Fibroblast of upper back skin (primary cell): ENCODE measurements at places on chromosomes 12 and 14.

DNA sequence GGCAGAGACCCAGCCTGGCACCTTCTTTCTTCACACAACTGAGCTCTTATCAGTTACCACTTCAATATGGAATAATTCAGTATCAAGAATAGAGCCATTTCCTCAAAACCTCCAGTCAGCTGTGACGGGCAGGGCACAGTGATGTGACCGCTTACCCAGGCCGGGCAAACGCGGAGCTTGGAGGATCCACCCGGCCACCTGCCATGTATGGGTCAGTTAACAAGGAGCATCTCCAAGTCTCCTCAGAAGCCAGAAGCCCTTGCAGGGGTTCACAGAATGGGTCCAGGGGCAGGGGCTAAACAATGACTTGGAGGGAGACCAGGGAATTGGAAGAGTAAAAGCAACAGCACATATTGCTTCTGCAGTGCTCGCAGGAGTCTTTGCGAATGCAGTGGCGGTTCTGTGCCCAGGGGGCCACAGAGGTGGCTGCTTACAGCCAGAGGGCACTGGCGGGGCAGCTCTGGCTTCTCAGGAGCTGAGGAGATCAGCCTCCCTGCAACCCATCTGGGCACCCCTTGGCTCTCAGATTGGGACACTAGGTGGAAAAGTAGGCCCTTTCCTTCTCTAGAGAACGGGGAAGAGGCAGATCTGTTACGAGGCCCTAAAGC lies 162.3 kb downstream of the CALM1 start:
- DNase-seq, result no peak

- DNase-seq, result peak; percentile 98
Measured at GRCh38 chr12:80778005-80778541, 61.4 kb downstream of the MYF5 start.

DNA sequence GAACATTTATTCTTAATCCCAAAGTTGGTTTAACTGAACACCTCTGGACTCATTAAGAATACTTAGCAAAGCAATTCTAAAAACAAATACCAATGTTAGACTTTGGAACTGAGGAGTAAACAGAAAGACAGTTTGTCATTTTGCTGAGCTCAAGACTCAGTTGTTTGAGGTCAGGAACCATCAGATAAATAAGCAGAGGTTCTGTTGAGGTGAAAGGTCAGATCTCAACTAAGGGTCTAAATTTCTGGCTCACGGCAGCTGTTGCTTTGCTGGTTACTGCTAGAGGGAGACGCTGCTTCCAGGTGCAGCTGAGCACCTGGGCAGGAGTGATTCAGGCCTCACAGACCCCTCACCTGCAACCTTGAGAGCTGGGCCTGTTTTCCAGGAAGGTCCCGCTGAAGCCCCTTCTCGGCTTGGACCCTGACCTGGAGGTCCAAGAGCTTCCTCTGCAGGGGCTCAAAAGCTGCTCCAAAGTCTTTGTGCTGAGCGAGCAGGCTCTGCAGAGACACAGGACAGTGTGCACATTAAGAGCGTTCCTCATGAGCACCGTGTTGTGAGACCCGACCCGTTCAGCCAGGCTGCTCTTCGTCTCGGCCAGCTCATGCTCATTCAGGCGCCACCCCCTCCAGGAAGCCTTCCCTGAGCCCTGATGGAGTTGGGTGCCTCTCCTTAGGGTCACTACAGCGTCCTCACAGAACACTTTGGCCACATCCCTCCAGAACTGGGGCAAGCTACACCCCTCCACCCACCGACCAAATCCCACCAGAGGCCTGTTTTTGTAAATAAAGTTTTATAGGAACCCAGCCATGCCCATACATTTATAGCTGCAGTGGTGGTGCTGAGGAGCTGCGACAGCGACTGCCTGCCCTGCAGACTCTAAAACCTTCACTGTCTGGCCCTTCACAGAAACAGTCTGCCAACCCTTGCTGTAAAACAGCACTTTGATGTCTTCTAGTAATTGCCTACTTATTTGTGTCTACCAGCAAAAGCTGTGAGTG lies 72.0 kb downstream of the SYNE3 start:
- DNase-seq, result no peak

DNA sequence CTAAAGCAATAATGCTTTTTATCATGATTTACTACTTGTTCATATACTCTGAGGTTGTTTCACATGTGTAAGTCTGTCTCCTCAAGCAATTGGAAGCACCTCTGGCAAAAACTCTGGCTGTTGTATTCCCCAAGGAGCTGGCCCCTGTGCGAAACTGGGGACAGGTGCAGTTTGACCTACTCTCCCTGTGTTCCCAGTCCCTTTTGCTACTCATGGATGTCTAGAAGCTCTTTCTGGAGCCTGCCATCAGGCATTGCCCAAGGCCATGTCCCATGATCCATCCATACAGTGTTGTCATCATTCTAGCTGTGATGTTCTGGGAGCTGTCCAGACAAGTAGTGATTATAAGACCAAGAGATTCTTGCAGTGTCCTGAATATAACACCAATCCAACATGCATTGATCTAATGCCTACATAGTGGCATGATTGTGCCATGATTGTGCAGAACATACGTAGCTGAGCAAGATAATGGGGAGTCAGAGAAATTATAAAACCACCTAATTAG lies 14.9 kb downstream of the AKAP6 start:
- no peak for DNase-seq

DNA sequence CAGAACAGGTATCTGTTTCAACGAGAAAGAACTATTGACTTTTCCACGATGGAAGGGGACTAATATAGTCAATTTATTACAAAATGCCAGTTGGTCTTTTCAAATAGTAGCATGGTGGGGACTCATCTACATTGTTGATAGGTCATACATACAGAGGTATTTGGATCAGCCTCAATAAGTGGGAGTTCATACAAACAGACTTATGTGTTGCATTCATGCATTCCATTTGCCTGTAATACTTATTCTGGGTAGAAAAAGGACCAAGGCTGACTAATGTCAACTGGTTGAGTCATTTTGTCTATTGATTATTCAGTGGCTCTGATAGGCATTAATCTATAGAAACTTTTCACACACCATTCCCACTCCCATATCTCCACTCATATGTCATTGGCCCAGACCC lies 41.5 kb upstream of the GLIPR1 start:
- peak; percentile 27 for DNase-seq

DNA sequence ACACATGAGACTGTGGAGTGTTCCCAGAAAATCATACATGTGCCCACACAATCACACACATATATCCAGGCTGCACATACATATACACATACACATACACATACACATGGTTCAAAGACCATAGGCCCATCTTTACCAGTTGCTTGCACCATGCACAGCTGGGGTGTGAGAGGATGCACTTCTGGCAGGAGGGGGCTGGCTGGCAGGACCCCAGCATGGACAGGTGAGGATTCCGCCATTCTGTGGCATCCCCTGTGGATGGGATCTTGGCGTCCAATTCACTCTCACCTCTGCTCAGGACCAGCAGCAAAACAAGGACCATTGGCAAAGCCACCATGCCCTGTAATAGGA lies 7.0 kb downstream of the ITGB7 start:
- no peak for DNase-seq

GRCh38 chr14:69300601-69301221 lies 40.8 kb downstream of the GALNT16 start:
- no peak for DNase-seq

GRCh38 chr12:92489781-92490180 lies 213.0 kb upstream of the PLEKHG7 start:
- no peak for DNase-seq

- DNase-seq, result peak; percentile 42
Measured at GRCh38 chr12:67457778-67458665, 188.9 kb downstream of the CAND1 start.

DNA sequence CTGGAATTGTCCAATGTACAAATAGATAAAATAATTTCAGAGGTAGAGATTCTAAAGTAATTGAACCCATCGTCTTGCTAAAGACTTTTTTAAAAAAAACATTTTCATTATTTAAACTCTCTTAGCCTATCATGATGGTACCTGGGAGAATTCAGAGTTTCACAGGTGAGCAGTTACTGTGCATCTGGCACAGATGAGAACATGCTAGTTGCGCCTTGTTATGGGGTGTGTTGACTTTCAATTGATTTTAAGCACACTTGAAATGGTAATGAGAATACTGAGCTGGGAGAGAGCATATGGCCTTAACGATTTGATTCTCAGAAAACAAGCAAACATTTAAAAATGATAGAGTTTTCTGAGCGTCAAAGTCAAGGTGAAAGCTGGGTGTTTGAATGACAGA lies 66.6 kb downstream of the FLRT2 start:
- DNase-seq, result no peak

DNA sequence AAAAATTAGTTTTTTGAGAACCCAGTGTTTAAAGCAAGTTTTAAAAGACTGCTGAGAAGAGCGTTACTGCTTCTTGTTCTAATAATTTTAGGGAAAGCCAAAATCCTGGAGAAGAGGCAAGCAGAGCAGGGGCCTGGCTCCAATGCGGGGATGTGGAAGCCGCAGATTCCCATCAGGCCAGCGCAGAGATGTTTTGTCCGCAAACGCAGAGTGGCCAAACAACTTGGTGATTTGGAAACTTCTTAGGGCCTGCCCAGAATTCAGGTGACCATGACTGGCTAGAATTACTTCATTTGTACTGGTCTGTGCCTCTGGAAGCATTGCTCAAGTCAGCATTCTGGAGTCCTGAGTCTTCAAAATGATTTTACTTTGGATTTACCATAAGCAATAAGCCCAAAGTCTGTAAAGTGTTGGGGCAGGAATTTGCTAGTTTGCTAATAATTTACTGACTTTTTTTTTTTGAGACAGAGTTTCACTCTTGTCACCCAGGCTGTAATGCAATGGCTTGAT lies 208.4 kb downstream of the PPM1H start:
- no peak for DNase-seq

GRCh38 chr14:69484444-69485314 lies at the start of gene PLEKHD1:
PLEKHD1 (plus strand) TSS chr14:69484728; CDS start chr14:69484966, 238 bp downstream.
- DNase-seq, result no peak

DNA sequence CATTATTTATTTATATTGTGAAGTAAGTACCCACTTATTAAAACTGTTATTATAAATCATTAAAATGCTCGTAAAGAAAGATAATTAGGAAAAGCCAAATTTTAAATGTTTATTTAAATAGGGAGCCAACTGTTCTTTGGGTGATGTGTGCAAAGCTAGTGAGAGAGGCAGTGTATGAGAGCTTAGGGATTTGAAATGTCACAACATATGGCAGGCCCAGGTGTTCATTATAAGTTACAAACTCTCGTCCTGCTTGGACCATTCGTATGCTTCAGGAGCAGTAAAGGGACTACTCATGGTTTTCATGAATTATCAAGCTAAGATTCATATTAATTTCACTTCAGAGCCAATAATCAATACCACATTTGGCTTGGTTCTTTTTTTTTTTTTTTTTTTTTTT lies 154.5 kb downstream of the TGFB3 start:
- no peak for DNase-seq

GRCh38 chr14:32698831-32699230 lies 239.8 kb upstream of the NPAS3 start:
- peak; percentile 65 for DNase-seq

DNA sequence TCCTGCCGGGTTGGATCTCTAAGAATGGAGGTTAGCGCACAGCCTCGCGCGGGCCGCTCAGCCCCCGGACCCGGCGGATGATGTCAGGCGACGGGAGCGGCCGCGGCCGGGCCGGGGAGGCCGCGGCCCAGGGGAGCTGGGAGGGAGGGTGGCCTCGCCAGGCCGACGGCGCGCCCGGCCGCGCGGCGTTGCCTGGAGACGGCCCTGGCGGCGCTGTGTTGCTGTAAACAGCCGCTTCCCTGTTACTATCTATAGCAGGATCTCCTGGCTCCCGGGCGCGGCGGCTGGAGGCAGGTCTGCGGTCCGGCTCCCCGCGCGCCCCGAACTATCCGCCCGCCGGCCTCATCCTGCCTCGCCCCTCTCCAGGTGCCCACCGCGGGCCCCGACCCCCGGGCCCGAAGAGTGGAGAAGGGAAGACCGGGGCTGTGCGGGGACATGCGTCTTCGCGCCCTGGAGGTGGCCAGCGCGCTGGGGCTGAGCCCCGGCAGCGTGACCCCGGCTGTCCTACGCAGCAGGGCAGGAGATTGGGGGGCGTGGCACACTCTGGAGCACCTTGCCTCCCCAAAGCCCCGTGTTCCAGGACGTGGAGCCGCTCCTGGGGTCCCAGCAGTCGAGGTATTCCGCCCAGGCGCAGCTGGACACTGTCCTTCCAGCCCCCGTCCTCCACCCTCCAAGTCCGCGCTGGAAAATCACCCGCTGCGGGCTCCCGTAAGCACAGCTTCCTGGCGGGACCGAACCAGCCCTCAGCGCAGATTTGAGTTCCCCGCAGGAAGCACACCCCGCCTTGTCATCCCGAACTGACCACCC lies 1.4 kb upstream of the FOS start:
- DNase-seq, result peak; percentile 69

- no peak for DNase-seq
Measured at GRCh38 chr14:96126339-96126782, 78.3 kb upstream of the BDKRB2 start.

DNA sequence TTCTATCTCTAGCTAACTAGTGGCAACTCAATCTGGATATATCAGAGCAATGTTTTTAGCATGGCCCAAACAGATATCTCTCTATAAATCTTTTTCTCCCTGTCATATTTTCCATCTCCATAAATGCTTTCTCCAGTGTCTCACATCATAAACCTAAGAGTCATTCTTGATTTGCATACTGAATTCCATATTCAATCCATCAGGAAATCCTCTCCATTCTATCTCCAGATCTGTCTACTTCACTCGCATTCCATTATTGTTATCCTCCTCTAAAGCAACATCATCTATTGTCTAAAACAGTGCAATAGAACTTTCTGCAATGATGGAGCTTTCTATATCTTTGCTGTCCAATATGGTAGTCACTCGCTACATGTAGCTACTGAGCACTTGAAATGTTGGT lies 45.5 kb upstream of the ERGIC2 start:
- no peak for DNase-seq

- peak; percentile 60 for DNase-seq
Measured at GRCh38 chr14:75861161-75861621, 120.6 kb downstream of the TGFB3 start.

DNA sequence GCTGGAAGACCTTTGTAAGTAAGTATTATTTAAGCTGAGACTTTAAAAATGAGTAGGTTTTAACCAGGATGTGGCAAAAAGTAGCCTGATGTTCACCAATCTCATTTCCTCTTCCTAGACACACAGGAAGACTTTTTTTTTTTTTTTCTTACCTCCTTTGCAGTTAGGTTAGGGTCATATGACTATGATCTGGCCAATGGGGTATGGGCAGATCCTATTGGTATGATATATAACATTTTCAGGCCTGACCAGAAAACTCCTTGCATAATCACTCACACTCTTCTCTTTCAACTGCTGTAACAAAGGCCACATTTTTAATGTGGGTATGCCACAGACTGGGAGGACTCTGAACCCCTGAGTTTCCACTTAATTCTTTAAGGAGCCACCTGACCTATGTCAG lies 2.7 kb upstream of the RPS6KA5 start:
- no peak for DNase-seq

DNA sequence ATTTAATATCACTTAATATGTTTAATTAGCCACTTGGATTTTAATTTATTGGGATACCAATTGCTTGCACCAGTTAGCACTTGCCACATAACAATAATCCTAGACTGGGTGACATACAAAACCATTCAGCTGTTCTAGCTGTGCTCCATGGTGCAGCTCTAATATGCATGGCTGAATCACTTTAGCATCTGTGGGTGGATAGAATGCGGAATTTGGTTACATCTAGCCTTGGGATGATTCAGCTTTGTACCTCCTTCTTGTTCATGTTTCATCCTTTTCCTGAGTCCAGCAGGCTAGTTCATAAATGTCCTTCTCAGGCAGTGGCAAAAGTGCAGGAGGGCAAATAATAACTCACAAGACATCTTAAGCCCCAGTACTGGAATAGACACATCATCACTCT lies 1263.0 kb downstream of the LRFN5 start:
- DNase-seq, result peak; percentile 48

GRCh38 chr12:122724641-122725243 lies 5.9 kb downstream of the HCAR1 start:
- DNase-seq, result no peak
